Dorsolateral prefrontal cortex (tissue), 122 donors: ENCODE measurements at places on chromosomes 6 and 20.

- peak; percentile 10 for DNase-seq
Measured at GRCh38 chr20:11585752-11586352, 331.8 kb upstream of the BTBD3 start.

- DNase-seq, result no peak
Measured at GRCh38 chr6:138485586-138486248, 13.6 kb downstream of the NHSL1 start.

GRCh38 chr20:63536241-63536977 is 767 bp downstream of the PTK6 start:
- DNase-seq, result no peak

- DNase-seq, result no peak
Measured at GRCh38 chr6:44203955-44204354, 12.8 kb upstream of the MYMX start.

DNA sequence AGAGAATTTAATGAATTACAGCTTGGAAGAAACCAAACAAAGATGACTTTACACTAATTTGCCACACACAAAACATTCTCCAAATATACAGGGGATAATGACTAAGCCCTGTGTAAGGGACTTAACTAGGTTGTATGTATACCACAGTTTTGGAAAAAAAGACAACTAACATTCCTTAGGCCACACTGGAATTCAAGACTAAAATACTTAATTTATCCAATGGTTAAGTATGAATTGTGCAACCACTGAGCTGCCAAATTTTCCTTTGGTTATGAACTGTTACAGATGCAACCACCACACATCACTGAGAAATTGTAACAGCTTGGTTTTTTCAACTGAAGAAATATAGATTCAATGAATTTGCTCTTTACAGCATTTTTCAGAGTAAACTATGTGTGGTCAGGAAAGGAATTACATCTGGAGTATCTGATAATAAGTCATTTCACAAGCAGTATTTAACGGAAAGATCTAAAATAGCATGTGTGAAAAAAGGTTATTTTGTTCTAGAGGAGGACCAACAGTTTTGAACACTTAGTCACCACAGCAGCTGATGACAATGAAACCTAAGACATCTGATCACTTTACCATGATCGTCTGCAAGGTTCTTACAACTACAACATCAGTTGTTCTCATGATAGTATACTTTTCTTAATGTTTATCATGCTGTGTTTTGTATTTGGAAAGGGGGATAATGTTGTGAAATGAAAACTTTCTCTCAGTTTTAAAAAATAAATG is 318.8 kb downstream of the BCKDHB start:
- no peak for DNase-seq

DNA sequence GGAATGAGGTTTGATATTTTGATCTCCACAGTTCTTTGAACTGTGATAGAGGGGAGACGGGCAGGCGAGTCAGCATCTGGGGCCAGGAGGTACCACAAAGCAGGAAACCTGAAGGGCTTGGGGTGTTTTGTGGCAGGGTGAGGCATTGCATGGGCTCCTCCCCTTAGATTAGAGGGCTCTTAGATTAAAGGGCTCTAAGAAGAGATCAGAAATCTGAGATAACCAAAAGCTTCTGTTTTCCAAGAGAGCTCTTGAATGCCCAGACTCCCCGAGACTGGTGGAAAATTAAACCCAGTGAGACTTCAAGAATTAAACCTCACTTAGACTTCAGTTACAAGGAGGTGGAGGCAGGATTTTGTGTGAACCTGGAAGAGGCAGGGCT is 2.4 kb upstream of the GPX5 start:
- DNase-seq, result no peak

DNA sequence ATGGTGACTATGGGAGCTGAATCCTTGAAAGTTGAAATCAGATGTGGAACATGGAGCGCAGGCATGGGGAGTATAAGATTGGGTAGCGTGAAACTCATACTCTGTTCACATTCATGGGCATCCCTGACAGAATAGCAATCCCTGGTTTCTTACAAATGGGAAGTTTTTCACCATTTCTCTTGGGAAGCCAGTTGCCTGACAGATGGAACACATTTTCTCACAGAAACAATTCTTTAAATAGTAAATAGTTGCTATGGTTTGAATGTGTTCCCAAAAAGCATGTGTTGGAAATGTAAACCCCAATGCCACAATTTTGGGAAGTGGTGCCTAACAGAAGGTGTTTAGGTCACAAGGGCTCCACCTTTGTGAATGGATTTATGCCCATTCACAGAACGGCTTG is 262.8 kb upstream of the HS3ST5 start:
- no peak for DNase-seq

- DNase-seq, result no peak
Measured at GRCh38 chr20:47298624-47299023, 57.9 kb downstream of the ZMYND8 start.

DNA sequence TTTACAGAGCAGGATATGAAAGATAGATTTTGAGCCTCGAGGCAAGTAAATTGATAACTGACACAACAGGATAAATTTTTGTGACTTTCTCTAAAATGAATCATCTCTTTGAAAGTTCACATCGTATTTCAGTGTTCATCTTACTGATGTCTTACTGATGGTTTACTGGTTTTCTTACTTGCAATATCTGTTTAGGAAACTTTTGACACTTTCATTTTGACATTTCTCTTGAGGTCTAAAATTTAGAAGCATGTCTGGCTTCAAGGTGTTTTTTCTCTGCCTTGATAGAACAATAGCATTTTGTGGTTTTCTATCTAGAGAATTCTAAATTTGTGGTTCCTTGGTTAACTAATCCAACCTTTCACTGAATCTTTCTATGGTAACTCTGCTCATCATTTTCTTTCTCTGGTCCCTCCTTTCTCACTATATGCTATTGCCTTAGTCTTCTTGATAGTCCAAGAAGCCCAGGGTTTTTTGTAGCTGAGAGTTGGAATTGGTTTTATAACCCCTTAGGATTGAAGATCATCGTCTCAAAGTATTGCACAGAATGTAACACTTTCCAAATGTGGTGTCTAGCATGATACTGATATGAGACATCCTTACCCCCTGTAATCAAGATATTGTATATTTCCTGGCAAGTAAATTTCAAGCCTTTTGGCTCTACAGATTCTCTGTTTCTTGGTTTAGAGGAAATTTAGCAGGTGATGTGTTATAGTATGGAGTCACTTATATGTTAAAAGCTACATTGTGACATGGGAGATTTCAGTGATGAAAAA is 98.7 kb downstream of the RNF144B start:
- no peak for DNase-seq

- DNase-seq, result no peak
Measured at GRCh38 chr20:34680586-34681175, 3.8 kb upstream of the PIGU start.

- no peak for DNase-seq
Measured at GRCh38 chr6:37525460-37526357, 26.0 kb upstream of the CCDC167 start.

GRCh38 chr6:49839162-49839561 is 27.2 kb downstream of the CRISP1 start:
- no peak for DNase-seq

DNA sequence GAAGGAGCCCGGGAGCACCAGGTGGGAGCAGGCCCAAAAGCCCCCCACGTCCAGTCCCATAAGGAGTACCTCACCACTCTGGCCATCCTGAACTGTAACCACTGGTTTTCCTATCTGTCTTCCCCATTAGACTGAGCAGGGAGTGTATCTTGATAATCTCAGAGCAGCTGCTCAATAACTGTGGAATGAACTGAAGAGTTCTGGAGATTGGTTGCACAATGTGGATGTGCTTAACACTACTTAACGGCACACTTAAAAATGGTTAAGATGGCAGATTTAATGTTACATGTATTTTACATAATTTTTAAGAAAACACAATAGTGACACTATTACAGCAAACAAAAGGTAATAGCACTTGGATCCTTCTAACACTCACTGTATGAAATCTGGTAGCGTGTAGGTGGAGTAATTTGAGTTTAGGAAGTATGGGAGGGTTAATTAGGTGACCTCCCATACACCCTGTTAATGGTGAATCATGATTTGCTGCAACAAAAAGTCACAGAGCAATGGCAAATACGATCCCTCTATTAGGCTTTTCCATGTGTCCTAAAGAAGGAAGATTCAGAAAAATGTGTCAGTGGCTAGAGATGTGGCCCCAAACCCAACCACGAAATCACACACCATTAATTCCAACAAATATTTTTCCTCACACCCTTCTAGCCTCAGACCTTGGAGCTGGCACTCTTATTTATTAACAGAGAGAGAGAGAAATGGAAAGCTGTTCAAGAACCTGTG is 18.4 kb downstream of the TRAM2 start:
- no peak for DNase-seq

DNA sequence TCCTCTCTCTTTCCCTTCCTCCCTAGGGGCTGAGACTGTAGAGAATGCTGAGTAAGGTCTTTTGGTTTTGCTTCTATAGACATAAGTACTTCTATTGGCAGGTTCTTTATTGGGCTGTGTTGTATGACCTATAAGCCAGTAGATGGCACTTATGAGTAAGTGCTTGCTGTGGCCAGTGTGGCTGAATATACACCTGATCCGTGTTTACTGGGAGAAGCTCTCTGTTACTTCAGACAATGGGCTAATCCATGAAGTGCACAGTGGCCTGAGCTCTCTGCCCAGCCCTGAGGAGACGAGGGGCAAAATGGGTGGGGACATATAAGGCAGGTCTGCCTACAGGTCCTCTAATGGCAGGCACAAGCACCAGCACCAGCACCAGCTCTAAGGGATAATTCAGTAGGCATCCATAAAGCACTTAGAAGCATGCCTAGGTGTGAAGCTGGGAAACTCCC is 610.3 kb downstream of the RNF144B start:
- DNase-seq, result no peak

DNA sequence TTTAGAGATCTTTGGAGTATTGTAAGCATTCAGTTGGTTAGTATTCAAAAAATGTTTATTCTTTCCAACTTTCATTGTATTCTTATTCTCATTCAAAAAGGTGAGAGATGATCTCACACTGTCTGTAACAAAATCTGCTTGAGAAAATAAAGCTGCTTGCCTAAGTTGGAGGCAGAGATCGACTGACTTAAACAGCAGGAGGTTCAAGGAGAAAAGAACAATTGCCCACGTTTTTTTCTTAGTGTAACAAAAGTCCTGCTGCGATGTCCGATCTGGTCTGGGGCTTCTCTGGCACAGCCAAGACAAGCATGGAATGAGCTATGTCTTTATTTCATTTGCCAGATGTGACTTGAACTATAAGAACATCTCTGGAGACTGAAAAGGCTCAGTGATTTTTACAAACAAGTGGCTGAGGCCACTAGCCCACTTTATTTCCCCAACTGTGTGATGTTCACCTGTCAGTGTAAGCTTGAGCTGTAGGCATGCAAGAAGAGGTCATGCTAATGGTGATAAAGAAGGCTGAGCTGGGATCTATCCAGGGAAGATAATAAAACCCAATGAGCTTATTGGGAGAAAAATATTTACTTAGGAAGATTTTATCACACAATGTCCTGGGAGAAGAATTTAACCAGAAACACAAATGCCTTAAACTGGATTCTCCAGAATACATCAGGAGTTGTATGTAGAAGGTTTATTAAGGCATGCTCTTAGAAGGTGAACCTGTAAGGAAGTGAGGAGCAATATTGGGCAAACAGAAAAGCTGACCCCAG is 580.1 kb upstream of the BTBD3 start:
- no peak for DNase-seq

DNA sequence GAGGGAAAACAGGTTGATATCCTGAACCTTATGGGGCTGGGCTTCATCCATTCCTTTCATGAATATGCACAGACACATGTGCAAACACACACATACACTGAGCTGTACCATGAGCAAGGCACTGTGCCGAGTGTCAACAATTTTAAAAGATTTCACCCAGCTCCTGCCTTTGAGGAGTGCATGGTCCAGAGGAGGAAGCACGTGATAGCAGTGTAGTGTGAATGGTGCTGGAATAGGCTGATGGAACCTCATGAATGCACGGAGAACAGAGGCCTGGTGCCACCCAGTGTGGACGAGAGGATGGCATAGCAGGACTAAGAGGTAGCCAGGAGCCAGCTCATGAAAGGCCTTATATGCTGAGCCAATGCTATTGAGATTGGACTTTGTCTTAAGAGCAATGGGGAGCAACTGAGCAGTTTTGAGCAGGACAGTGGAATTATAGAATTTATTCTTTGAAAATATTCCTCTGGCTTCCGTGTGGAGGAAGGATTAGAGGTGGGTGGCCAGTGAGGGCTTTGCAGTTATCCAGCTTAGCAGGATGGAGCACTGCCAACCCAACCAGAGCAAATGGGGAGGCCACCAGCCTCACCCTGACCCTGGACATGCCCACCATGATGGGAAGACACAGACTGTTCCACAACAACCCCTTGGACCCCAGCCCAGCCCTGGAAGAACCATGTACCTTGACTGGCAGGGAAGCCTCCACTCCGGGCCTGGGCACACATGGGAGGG is 84.4 kb downstream of the UNC5CL start:
- DNase-seq, result no peak

- DNase-seq, result no peak
Measured at GRCh38 chr6:27940766-27941165, 16.3 kb upstream of the OR2B6 start.
